ENCODE measurements at places on chromosomes 13 and 19. TPM values are rescaled to one million over a fixed set of nuclear protein-coding genes. Genes with fewer than 3 reads are reported as not detected.

DNA sequence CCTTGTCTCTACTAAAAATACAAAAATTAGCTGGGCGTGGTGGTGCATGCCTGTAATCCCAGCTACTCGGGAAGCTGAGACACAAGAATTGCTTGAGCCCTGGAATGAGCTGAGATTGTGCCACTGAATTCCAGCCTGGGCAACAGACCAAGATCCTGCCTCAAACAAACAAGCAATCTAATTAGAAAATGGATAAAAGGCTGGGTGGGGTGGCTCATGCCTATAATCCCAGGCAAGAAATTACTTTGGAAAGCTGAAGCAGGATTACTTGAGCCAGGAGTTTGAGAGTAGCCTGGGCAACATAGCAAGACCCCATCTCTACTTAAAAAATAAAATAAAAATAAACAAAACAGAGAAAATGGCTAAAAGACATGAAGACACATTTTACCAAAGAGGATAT lies 77.0 kb downstream of the CAB39L start:
- DNase-seq: no peak

DNA sequence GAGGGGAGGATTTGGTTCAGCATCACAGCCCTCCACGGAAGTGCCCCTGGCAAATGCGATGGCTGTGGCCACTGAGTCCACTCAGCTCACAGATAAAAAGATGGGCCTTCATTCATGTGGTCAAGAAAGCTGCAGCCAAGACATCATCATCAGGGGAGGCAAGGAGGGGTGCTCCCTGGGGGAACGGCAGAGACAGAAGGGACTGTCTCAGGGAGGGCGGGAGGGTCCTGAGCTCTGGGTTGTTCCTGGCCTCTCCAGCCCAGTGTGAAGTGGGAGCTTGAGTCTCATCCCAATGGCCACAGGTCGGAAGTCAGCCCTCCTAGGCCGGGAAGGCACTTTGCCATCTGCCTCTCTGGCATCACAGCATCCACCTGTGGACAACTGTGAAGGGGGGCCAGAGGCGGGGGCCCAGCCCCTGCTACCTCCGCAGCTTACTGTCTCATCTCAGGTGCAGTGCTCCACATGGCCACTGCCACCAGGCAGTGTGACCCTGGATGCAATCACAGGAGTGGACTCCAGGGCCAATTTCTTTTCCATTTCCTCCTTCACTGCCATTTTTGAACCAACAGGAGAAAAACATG lies 137.8 kb upstream of the SOX1 start:
- DNase-seq: no peak

DNA sequence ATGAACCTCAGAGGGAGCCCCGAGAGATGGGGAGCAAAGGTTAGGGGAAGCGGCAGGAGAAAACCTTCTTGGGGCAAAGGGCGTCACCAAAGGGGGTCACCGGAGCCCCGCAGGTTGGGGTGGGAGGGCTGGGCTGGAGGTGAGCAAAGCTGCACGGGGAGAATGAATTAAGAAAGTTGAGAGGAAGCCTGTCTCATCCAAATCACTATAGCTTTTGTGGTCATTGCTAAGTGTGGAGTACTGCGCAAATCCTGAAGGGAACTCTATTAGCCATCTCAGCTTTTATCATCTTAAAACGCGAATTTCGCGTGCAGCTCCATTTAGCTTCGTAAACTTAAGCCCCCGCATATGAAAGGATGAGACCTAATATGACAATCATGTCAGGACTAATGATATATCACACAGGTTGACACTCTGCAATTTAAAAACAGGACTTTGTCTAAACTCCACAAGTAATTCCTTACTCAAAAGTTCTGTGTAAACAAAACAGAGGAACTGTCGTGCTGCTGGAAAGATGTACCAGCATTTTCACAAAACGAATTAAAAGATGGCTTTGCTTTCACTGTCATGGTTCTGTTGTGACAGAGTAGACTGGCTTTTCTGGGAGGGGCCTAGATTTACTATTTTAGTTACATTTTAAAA lies 631 bp downstream of the LACC1 start:
- DNase-seq: no peak

DNA sequence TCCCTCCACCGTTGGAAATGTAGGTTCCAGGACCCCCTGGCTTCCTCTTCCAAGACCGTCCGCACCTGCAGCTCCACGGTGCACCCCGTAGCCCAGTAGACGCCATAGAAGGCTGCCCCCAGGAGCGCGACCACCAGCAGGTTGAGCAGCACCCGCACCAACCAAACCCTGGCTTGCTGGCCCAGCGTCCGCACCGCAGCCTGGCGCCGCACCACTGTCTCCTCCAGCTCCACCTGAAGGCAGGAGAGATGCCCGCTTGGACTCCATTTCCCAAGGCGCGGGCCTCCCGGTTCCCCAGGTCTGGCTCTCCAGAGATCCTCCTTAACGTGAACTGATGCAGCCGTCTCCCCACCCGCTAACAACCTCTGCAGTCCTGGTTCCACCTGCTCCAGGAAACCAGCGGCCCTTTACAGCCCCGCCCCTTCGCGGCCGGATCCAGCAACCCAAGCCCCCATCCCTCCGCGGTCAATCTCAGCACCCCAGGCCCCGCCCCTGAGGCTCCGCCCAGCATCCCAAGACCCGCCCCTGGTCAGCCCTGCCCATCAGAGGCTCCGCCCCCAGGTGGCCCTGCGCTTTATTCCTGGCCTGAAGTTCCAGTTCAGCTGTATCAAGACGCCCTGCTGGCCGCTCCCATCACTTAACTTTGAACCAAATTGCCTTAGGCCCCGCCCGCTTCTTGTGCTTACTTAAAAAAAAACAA lies 5.0 kb upstream of the LENG1 start:
- peak; percentile 84 for DNase-seq

- DNase-seq: no peak
Observed at GRCh38 chr19:1985588-1986356, 29.7 kb downstream of the BTBD2 start.

DNA sequence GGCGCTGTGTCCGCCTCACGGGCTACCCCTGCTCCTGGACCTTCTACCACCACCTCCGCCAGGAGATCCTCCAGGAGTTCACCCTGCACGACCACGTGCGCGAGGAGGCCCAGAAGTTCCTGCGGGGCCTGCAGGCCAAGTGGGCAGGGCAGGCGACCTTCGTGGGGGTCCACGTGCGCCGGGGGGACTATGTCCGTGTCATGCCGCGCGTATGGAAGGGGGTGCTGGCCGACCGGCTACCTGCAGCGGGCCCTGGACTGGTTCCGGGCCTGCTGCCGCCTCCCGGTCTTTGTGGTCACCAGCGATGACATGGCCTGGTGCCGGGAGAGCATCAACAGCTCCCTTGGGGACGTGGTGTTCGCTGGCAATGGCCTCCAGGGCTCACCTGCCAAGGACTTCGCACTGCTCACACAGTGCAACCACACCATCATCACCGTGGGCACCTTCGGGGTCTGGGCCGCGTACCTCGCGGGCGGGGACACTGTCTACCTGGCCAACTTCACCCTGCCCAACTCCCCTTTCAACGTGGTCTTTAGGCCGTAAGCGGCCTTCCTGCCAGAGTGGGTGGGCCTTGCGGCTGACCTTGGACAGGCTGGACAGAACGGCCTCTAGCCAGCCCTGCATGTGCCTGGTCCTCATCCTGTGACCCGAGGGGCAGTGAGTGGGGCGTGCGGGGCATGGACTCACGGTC lies 7.8 kb upstream of the NTN5 start:
- DNase-seq: no peak

GRCh38 chr19:17687141-17687856 lies 855 bp downstream of the UNC13A start:
- DNase-seq: no peak

- no peak for DNase-seq
Observed at GRCh38 chr19:39327363-39328045, 6.8 kb upstream of the LRFN1 start.

DNA sequence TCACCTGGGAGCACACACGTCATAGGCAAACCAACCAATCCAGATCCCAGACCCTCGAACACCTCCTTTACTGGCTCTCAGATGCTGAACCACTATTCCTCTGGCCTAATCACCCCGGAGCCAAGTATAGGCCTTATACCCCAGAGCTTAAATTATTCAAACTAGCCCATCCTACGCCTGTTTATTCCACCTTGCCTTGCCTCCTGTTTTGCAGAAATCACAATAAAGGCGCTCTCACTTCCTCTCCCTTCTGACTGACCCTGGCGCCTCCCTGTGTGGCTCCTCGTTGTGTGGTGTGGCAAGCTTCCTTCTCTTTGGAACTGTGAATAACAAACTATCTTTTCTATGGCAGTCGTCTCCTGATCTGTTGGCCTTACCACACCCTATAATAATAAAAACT lies 354.9 kb downstream of the ENOX1 start:
- DNase-seq: no peak

- DNase-seq: peak; percentile 84
Observed at GRCh38 chr19:17718947-17719711, at the start of gene MAP1S. Gene MAP1S (plus strand): TSS chr19:17719480. CDS start chr19:17719503, 23 bp downstream.

DNA sequence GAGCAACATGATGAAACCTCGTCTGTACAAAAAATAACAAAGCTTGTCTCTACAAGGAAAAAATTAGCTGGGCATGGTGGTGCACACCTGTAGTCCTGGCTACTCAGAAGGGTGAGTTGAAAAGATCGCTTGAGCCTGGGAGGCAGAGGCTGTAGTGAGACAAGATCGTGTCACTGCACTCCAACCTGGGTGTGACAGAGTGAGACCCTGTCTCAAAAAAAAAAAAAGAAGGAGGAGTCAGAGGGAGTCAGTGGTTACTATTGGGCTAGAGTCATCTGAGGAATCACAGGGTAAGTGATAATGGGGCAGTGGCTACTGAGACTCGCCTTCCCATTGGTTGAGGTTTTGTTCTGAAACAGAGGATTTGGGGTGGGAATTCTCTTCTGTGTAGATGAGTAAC lies 1.9 kb upstream of the GPI start:
- DNase-seq: no peak

- no peak for DNase-seq
Observed at GRCh38 chr19:17021328-17021727, 5.3 kb downstream of the CPAMD8 start.

DNA sequence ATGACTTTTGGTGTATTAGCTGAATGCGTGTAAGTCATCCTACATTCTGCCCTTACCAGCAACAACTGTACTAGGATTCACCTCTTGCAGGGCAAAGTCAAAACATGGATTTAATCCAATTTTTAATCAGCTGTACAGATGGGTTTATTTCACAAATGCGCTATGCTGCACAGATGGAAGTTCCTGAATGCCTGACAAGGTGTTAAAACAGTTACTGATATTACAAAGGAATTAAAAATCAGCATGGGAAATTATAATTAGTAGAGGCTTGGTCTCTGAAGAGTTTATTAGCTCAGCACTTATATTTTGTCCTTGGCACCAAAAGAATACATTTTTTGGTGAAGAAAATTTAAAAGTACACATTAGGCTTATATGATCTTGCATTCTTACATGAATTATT lies 448.9 kb downstream of the PCDH9 start:
- no peak for DNase-seq

GRCh38 chr19:18225702-18226468 lies at the start of gene PDE4C:
Gene PDE4C (minus strand): TSS chr19:18226438. CDS start chr19:18226415, 23 bp downstream.
- no peak for DNase-seq

DNA sequence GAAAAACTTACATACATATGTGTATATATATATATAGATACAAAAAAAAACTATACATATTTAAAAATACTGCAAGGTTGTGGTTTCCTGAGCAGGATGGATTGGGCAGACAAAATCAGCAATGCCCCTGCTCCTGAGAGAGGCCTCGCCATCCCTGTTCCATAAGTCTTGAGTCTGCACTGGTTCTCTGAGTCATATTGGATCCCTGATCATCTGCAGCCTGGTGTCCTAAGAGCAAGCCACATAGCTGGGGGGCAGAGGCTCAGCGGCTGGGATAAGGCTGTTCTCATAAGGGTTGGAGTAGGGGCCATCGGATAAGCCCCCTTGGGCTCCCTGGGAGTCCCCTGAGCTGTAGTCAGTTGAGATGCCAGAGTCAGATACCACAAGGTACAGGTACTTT lies 3.3 kb downstream of the SWSAP1 start:
- no peak for DNase-seq

DNA sequence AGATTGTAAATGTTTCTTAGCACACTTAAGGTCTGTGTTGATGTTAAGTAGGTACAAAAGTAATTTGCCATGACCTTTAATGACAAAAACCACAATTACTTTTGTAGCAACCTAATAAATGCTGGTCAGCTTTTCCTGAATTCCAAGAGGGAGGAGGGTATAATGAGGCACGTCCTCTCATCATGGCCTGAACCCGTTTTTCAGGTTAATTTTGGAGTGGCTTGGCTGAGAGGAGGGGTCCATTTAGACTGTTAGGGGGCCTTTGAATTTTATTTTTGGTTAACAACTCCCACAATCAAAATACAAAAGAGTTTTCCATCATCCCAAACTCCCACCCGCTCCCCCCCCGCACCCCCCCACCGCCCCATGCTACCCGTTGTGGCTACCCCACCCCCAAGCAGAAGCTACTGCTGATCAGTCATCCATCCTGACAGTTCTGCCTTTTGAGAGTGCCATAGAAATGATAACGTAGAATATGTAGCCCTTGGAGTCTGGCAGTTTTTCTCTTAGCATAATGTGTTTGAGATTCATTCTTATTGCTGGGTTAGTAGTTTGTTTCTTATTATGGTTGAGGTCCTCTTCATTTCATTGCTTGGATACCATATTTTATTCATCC lies 14.4 kb upstream of the PLEKHF1 start:
- DNase-seq: no peak

DNA sequence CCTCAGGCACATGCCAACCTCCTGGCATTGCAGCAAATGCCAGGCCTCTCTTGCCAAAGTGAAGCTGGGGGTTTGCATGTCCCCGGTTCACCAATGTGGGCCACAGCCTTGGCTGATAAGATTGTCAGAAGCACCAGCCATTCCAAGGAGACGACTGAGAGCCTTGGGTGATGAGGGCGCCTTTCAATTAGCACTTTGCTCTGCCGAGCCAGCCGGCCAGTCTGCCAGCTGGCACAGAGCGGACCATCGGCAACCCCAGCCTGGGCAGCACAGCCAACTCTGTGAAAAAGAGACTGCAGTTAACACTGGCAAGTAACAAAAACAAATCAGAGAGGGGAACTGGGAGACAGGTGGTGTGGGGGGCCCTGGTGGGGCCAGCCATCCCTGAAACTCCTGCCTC lies 67.3 kb downstream of the EFNB2 start:
- no peak for DNase-seq

- no peak for DNase-seq
Observed at GRCh38 chr13:28423010-28423409, 71.9 kb downstream of the FLT1 start.

DNA sequence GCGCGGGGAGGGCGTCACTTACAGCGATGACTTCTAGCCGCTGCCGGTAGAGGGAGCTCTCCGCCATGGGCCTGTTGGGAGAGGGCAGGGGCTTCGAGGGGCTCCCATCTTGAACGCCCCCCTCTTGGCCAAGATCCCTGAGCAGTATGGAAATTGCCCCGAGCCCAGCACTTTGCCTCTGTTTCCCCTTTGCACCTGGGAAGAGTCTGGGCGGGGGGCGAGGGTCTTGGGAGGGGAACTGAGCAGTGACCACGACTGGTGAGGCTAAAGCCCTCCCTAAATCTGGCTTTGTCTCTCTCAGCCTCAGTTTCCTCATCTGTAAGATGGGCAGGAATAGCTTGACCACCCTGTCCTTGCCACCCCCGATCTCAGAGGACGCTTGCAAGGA lies 2.8 kb downstream of the PALM3 start:
- no peak for DNase-seq

The PSG6 gene
- not detected for total RNA-seq

The CEACAM7 gene
- 8.0 TPM for total RNA-seq

The ZNF93 gene
- 19.2 TPM for total RNA-seq

The GRWD1 gene
- 37.2 TPM for total RNA-seq

The LCP1 gene
- total RNA-seq: 157 TPM

The GFY gene
- total RNA-seq: not detected
